ENCODE measurements at places on chromosomes 1 and 21. TPM values are rescaled to one million over a fixed set of nuclear protein-coding genes. Genes with fewer than 3 reads are reported as not detected.

DNA sequence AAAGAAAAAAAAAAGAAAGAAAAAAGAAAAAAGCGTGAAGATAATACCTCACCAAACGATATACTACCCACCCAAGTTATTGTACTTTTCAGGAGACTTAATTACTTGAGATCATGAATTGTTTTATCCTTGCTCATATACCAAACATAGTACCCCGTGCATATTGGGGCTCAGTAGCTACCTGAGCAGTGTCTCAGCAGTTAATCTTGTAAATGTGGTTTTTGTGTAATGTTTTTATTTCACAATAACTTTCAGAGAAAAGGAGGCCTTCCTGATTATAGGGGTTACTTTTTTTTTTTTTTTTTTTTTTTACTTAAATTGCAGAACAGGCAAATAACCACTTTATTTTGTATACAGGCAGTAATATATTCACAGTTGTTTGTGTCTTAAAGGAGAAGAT is 80.3 kb downstream of the OSBPL9 start:
- H3K36me3 ChIP-seq, result no peaks in the 10 kb centered on the region
- no peak for DNase-seq
- no peaks in the 10 kb centered on the region for H3K4me1 ChIP-seq
- no peak overlapping the region for H3K4me3 ChIP-seq

- peaks cover 10% of the 10 kb centered on the region for H3K36me3 ChIP-seq
- H3K27ac ChIP-seq, result peak overlapping the region; percentile 45
- peak overlapping the region; percentile 0 for H3K4me3 ChIP-seq
- H3K27me3 ChIP-seq, result no peaks in the 10 kb centered on the region
- peaks cover 70% of the 10 kb centered on the region for H3K4me1 ChIP-seq
- DNase-seq, result no peak
Observed at GRCh38 chr1:198162091-198162767, 5.4 kb downstream of the NEK7 start.

DNA sequence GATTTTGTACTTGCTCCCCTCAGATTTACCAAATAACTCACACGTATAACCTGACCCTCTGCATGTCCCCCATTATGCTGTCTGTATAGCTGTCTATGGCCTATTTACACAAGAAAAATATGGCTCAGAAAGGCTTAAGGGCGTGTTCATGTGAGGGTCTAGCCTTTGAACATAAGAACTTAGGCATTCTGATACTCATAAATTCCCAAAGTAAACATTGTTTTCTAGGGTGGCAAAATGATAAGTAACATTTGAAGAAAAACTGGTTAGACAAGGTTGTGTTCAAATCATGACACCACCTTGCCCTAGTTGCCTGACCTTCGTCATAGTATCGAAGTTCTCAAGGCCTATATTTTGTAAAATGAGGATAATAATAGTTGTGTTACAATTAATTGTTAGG is 394.6 kb downstream of the LRRIQ3 start:
- DNase-seq, result no peak
- no peaks in the 10 kb centered on the region for H3K4me1 ChIP-seq
- no peak overlapping the region for H3K4me3 ChIP-seq
- no peaks in the 10 kb centered on the region for H3K27me3 ChIP-seq
- no peaks in the 10 kb centered on the region for H3K36me3 ChIP-seq

- no peak overlapping the region for H3K4me3 ChIP-seq
- H3K36me3 ChIP-seq, result peaks cover 13% of the 10 kb centered on the region
- H3K27ac ChIP-seq, result no peak overlapping the region
- peaks cover 5% of the 10 kb centered on the region for H3K4me1 ChIP-seq
- no peak for DNase-seq
Observed at GRCh38 chr1:109242387-109242786, 7.0 kb upstream of the CELSR2 start.

NBPF6 gene
- not detected for total RNA-seq

KRTAP19-6 gene
- total RNA-seq, result not detected

GRCh38 chr1:62529227-62529626 is 68.1 kb upstream of the ANGPTL3 start:
- H3K27me3 ChIP-seq, result no peaks in the 10 kb centered on the region
- no peaks in the 10 kb centered on the region for H3K36me3 ChIP-seq
- DNase-seq, result no peak
- H3K27ac ChIP-seq, result no peak overlapping the region

- H3K36me3 ChIP-seq, result peaks cover 27% of the 10 kb centered on the region
- no peak overlapping the region for H3K4me3 ChIP-seq
- peaks cover 4% of the 10 kb centered on the region for H3K27me3 ChIP-seq
- peaks cover 5% of the 10 kb centered on the region for H3K4me1 ChIP-seq
- H3K27ac ChIP-seq, result no peak overlapping the region
Observed at GRCh38 chr1:184881941-184882913, 92.1 kb downstream of the NIBAN1 start.

- no peak for DNase-seq
- H3K27me3 ChIP-seq, result no peaks in the 10 kb centered on the region
- H3K36me3 ChIP-seq, result no peaks in the 10 kb centered on the region
- H3K4me3 ChIP-seq, result no peak overlapping the region
- peaks cover 2% of the 10 kb centered on the region for H3K4me1 ChIP-seq
Observed at GRCh38 chr1:34800214-34800613, 7.4 kb downstream of the GJA4 start.

GRCh38 chr1:246427611-246428010 is 79.5 kb downstream of the SMYD3 start:
- peaks cover 3% of the 10 kb centered on the region for H3K36me3 ChIP-seq
- H3K4me1 ChIP-seq, result peaks cover 7% of the 10 kb centered on the region
- DNase-seq, result no peak
- H3K27ac ChIP-seq, result no peak overlapping the region

NOS1AP gene
- total RNA-seq, result not detected

L1TD1 gene
- not detected for total RNA-seq

CYP4A22 gene
- total RNA-seq, result not detected

GRCh38 chr1:87052961-87053360 is 138.5 kb downstream of the HS2ST1 start:
- peaks cover 6% of the 10 kb centered on the region for H3K4me1 ChIP-seq
- no peak for DNase-seq
- H3K36me3 ChIP-seq, result peaks cover 5% of the 10 kb centered on the region
- no peak overlapping the region for H3K27ac ChIP-seq

DNA sequence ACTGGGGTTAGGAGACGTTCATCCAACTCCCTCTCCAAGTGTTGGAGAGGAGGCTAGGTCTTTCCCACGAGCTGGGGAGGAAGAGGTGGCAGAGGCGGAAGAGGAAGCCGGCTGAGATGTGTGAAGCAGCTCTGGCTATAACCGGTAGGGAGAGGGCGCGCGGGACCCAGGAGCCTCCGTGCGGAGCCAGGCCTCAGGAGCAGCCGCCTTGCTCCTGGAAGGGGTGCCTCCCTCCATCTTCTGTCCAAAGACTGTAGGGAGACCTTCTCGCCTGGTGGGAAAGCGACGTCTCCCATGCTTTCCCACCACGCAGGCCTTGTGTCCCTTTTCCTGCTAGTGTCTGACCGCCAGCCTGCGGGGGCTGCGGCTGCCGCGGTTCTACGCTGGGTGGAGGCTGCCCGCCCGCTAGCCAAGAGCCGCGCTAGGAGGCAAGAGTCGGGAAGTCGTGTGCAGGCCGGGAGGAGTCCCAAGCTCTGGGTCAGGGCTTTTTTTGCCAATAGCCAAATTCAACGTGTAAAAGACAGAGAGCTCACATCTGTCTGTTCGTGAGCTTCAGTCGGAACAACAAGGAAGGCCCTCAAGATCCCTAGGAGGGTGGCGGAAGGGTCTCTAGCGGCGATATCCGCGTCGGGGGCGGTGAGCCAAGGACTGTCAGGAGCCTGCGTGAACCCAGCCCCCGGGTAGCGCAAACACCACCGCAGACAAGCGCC is 8.4 kb upstream of the NBPF11 start:
- no peak overlapping the region for H3K4me3 ChIP-seq
- peaks cover 14% of the 10 kb centered on the region for H3K4me1 ChIP-seq
- no peak overlapping the region for H3K27ac ChIP-seq
- DNase-seq, result no peak
- peaks cover 32% of the 10 kb centered on the region for H3K27me3 ChIP-seq
- no peaks in the 10 kb centered on the region for H3K36me3 ChIP-seq

PCAT6 gene
- total RNA-seq, result 0.83 TPM

IL19 gene
- total RNA-seq, result not detected

DNA sequence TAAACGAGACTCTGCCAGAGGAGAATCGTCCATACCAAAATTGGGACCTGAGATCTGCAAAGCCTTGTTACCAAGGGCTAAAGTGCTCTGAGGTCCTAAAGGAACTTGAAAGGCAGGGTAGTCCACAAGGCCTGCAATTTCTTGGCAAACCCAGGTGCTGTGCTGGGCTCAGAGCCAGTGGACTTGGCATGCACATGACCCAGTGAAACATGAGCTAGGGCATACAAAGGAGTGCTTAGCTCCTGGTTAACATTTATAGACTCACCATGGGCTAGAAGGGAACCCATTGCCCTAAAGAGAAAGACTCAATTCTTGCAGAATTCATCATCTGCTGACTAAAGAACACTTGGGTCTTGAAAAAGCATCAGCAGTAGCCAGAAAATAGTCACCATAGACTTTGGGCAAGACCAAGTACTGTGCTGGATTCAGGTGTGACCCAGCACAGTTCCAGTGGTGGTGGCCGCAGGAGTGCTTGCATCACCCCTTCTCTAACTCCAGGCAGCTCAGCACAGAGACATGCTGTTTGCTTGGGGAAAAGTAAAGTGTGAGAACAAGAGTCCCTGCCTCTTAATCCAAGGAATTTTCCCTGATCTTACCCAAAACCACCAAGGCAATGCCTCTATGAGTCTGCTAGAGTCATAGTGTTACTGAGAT is 1069.4 kb upstream of the ADGRL2 start:
- no peak overlapping the region for H3K27ac ChIP-seq
- no peaks in the 10 kb centered on the region for H3K27me3 ChIP-seq
- no peaks in the 10 kb centered on the region for H3K36me3 ChIP-seq
- H3K4me3 ChIP-seq, result no peak overlapping the region

DNA sequence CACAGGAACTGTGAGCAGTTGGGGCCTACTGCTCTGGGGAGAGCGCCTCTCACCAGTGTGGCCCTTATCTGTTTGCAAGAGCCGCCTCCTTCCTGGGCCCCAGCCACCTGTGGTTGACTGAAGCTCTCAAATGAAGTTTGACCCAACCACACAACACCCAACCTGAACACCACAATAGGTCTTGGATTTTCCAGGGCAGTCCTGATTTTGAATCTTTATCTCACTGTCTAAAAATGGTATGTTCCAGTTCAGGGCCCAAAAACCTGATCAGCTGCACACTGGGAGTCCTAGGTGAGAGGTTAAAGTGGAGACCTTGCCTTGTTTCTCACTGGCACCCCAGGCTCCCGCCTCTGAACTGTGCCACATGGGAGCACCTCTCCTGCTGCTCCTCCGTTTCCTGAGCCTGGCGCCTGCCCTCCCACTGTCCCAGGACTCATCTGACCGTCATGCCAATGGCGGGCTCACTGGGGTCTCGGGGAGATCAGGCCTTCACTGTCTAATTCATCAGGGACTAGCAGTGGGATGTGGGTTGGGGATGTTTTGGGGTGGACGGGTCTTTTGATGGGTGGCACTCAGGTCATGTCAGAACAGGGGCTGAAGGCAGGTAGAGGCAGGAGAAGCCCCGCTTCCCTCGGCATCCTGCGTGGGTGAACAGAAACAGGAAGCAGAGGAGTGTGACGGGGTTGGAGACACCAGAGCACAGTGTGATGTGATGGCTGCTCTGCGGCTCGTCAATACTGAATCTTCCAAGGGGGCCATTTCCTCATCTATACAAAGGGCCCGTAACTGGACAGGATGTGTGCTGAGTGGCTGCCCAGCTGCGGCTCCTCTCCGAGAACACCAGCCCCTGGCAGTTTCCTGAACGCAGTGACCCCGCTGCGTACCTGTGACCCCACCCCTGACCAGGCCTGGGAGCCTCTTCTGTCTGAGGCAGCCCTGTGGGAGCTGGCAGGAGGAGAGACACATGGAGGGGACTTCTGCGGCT is 59.6 kb upstream of the ITPKB start:
- peak; percentile 78 for DNase-seq
- no peaks in the 10 kb centered on the region for H3K36me3 ChIP-seq
- H3K27ac ChIP-seq, result peak overlapping the region; percentile 96
- peak overlapping the region; percentile 70 for H3K4me3 ChIP-seq

DNA sequence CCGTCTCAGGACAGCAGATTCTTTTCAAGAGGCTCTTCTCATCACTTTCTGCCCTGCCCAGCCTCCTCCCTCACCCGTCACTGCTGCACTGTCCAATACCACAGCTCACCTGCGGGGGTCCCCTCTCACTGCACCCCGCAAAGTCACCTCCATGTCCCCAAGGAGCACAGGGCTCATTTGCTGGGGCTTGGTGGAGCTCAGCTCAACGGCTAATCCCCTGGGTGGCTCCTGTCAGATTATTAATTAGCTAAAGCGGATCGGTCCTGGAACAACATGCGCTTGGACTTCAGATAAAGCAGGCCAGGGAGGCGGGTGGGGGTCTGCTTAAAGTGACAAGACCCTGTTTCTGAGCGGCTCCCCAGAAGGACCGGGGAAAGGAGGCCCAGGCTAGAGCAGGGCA is 43.1 kb downstream of the CASZ1 start:
- no peaks in the 10 kb centered on the region for H3K36me3 ChIP-seq
- peaks cover 2% of the 10 kb centered on the region for H3K4me1 ChIP-seq
- peaks cover 2% of the 10 kb centered on the region for H3K27me3 ChIP-seq
- peak; percentile 28 for DNase-seq
- no peak overlapping the region for H3K4me3 ChIP-seq
- H3K27ac ChIP-seq, result no peak overlapping the region
